ENCODE measurements at places on chromosomes 4 and X.

- no peaks in the 10 kb centered on the region for H3K27me3 ChIP-seq
- H3K4me3 ChIP-seq = no peak overlapping the region
- DNase-seq = no peak
Measured at GRCh38 chr4:7705062-7705461, 234.6 kb downstream of the AFAP1 start.

DNA sequence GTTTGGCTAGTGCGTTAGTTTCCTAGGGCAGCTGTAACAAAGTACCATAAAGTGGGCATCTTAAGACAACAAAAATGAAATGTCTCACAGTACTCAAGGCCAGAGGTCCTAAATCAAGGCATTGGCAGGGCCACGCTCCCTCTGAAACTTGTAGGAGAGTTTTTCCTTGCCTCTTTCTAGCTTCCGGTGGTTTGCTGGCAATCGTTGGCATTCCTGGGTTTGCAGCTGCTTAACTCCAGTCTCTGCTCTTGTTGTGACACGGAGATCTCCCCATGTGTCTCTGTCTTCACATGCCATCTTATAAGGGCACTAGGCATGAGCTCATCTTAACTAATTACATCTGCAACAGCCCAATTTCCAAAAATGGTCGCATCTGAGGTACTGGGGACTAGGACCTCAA is 362.0 kb upstream of the BOD1L1 start:
- no peak overlapping the region for H3K27ac ChIP-seq
- H3K4me1 ChIP-seq = no peaks in the 10 kb centered on the region
- H3K36me3 ChIP-seq = no peaks in the 10 kb centered on the region
- H3K4me3 ChIP-seq = no peak overlapping the region
- DNase-seq = no peak
- no peaks in the 10 kb centered on the region for H3K27me3 ChIP-seq

- no peaks in the 10 kb centered on the region for H3K27me3 ChIP-seq
- H3K27ac ChIP-seq = no peak overlapping the region
Measured at GRCh38 chr4:6502147-6502546, 29.7 kb upstream of the PPP2R2C start.

DNA sequence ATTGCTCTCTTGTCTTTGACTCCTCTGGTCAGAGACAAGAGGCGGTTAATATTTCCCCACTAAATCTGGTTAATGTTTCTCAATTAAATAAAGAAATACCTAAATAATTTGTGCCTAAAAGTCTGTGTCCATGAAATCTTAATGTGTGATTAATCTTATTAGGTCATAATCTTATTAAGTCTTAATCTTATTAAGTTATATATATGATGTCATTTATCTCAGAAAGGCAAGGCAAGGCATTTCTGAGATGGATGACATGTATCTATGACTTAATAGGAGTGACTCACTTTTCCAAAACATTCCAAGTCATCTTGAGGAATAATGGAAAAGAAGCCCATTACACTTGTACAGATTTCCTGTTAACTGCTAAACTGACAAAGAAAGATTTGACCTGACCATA is 74.7 kb downstream of the TRAM1L1 start:
- H3K27ac ChIP-seq = no peak overlapping the region
- no peak for DNase-seq
- no peaks in the 10 kb centered on the region for H3K36me3 ChIP-seq
- no peaks in the 10 kb centered on the region for H3K27me3 ChIP-seq
- H3K4me3 ChIP-seq = no peak overlapping the region
- H3K4me1 ChIP-seq = no peaks in the 10 kb centered on the region

GRCh38 chr4:140092094-140092851 is 61.7 kb downstream of the MAML3 start:
- no peaks in the 10 kb centered on the region for H3K4me1 ChIP-seq
- H3K4me3 ChIP-seq = peak overlapping the region; percentile 10
- peak overlapping the region; percentile 55 for H3K27ac ChIP-seq
- H3K27me3 ChIP-seq = no peaks in the 10 kb centered on the region

DNA sequence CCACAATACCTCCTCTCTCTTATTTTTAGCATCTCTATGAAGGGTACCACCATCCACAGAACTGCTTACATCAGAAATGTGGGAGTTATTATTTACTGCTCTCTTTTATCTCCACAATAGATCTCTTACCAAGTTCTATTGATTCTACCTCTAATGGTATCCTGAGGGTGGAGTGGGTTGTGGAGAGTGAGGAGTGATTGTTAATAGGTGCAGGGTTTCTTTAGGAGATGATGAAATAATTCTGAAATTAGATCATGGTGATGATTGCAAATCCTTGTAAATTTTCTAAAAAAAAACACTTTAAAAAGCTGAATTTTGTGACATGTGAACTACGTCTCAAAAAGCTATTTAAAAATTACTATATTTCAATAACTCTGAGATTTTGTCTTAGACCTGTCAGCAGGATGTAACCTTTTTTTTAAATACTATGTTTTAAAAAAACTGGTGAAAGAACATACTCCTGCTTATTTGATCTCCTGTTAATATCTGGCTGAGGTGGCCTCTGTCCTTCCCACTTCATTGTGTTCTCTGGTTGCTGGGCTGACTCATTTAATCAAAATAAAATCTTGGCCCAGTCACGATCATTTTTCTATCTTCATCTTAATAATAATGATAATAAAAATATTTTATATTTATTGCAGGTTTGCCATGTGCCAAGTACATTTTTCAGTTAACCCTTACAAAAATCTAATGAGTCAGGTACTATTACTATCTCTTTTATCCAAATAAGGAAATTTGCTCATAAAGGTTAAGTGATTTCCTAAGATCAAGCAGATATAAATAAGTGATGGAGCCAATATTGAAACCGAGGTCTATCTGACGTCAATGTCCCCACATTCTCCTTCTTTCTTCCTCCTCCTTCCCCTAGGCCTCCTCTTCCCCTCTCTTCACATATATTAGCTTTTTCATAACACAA is 73.5 kb downstream of the GLUD2 start:
- DNase-seq = no peak
- H3K27me3 ChIP-seq = no peaks in the 10 kb centered on the region
- no peak overlapping the region for H3K4me3 ChIP-seq
- no peak overlapping the region for H3K27ac ChIP-seq
- H3K4me1 ChIP-seq = no peaks in the 10 kb centered on the region

Data from colonic mucosa (tissue), 4 donors.